ENCODE measurements at places on chromosomes 3 and 15. TPM values are rescaled to one million over a fixed set of nuclear protein-coding genes. Genes with fewer than 3 reads are reported as not detected.

The DGKG gene
- 0.31 TPM for total RNA-seq

The ROBO2 gene
- total RNA-seq: under 0.01 TPM

The C15orf62 gene
- not detected for total RNA-seq

The ALDH1A2 gene
- total RNA-seq: not detected

The OR4F6 gene
- not detected for total RNA-seq

The LOXL1 gene
- total RNA-seq: 12.8 TPM
